ENCODE measurements at places on chromosomes 7 and 10.
A peak's percentile ranks its signal among the peaks of the same experiment; 100 is the strongest.

- no peak for DNase-seq
These were observed 267.4 kb downstream of the ADK start for GRCh38 chr10:74418285-74418872.

- DNase-seq = no peak
These were observed 48.0 kb downstream of the PFKFB3 start for GRCh38 chr10:6250745-6251144.

GRCh38 chr10:71357792-71358265 lies 38.8 kb downstream of the SLC29A3 start:
- no peak for DNase-seq

DNA sequence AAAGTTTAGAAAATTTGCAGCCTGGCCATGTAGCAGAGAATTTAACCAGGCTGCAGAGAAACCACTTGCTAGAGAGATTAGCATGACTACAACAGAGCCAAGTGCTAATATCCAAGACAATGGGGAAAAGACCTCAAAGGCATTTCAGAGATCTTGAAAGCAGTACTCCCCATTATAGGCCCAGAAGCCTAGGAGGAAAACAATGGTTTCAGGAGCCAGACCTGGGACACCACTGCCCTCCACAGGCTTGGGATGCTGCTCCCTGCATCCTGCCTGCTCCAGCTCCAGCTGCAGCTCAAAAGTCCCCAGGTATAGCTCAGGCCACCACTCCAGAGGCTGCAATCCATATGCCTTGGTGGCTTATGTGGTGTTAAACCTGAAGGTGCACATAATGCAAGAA lies 101.5 kb upstream of the TMEM72 start:
- no peak for DNase-seq

DNA sequence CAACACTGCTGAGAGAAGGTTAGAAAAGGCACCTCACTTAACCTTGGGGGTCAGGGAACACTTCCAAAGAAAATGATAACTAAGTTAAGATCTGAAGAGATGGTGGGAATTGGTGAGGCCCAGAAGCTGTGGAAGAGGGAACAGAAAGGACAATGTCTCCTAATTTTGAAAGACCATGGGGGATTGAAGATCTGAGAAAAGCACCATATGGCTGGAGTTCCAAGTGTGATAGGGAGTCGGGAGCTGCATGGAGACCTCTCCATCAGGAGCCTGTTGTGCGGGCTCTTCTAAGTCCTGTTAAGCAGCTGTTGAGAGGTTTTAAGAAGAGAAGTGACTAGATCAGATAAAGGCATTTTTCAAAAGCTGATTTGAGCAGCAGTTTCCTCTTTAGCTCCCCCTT lies 254.3 kb downstream of the CDK14 start:
- DNase-seq = no peak

DNA sequence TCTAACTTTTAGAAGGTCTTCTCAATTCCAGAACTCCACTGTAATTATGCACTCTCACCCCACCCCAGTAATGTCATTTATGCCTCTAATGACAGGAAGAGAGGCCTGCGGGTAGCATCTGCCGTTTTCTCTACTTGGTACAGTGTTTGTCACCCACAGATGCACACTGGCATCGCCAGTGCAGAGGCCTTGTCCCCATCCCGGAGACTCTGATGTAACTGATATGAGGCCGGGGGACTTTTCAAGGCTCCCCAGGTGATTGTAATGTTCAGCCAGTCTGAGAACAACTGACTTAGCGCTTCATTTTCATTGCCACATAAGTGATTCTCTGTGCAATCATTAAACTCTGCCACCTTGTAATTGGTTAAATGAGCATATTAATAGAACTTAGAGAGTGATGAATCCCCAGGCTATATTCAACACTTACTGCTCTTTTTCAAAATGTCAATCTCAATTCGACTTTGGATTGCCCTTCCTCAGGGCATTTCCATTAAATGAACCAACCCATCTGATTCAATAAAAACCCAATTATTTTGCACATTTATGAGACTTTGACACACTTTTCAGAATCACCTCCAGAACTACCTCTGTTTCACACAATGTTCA lies 113.2 kb downstream of the HERPUD2 start:
- DNase-seq = no peak

GRCh38 chr10:7153750-7154149 lies 257.1 kb downstream of the SFMBT2 start:
- no peak for DNase-seq

GRCh38 chr10:103612462-103613365 lies 119.2 kb downstream of the NEURL1 start:
- no peak for DNase-seq

DNA sequence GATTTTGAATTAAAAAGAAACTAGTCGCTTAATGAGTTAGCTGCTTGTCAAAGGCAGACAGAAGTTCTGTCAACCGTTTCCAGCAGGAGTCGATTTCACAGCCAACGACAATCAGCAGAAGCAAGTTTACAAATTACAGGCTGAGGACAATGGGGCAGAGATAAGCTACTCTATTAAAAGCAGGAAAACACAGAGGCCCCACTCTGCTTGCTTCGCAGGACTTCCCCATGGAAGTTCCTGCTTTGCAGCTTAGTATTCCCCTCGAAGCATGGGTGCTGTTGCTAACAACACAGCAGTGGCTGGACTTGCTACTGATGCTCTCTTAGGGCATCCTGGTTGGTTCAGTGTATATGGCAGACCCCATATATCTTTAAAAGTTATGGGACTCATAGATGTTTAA lies 50.8 kb upstream of the KLF6 start:
- DNase-seq = no peak

DNA sequence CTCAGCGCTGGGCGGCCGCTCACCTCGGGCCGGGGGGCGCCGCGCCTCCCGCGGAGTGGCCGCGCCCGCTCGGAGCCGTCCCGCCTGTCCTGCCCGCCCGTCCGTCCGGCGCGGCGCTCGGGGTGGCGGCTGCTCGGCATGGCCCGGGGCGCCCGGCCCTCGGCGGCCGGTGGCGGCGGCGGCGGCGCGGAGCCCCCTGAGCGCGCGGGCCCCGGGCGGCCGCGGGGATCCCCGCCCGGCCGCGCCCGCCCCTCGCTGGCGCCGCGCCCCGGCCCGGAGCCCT lies 338 bp downstream of the SDK1 start:
- DNase-seq = no peak

GRCh38 chr7:82156168-82156567 lies 287.4 kb downstream of the CACNA2D1 start:
- no peak for DNase-seq

GRCh38 chr7:133230591-133231194 lies 22.2 kb upstream of the EXOC4 start:
- DNase-seq = peak; percentile 21

- DNase-seq = no peak
These were observed 212.8 kb downstream of the MAD1L1 start for GRCh38 chr7:2019711-2020511.

DNA sequence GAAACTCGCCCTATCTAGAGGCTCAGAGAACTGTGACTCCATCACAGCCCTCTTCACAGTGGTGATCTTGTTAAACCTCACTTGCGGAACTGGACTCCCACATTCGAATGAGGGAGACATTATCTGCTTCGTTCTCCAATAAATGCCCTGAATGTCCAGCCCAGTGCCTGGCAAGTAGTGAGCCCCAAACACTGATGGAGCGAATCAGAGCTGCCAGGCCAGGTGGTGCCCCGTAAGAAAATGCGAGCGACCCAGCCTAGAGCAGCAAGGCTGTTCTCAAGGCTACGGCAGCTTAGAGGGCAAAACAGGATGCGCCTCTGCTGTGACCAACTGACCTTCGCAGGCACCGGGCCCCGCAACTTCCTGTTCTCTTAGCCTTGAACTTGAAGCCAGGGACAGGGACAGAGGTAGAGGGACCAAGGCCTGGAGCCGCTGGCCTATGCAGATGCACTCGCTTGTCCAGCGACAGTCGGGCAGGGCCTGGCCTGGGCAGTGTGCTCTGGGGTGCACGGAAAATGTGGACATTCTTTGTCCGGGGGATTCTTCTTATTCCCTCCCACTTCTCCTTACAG lies 217.6 kb downstream of the TCERG1L start:
- no peak for DNase-seq

DNA sequence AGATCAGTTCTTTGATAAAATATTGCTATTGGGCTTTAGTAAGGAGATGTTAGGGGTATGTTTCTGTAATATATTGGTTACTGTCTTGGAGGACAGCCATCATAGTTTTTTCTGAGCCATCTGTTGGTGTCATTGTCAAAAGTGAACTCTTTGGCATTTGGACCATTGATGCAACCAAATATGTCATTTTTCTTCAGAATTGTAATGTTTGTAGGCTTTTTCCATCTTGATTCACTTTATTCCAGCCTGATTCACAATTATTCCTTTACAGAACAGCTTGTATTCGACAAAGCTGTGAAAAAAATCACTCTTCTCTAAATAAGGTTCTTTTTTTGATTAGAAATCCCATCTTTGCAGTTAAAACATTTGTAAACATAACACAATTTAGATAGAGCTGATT lies 37.4 kb downstream of the SMNDC1 start:
- no peak for DNase-seq

DNA sequence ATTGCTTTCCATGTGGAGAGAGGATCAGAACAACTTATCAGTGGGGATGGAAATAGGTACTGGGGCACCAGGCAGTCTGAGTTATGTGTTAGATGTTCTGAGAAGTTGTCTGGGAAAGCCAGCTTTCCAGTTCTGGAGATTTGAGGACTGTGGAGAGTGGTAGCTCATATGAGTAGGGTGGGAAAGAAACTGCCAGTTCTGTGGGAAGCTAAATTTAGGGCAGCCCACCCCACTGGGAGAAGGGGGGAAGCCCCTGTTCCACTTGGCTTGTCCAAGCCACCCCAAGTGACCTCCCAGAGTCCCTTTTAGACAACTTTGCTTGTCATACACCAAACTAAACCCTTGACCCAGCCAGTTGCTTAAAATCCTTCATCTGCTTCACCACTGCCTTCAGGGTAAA lies 189.5 kb downstream of the REEP3 start:
- DNase-seq = no peak
